ENCODE measurements at places on chromosomes 6 and 20.

DNA sequence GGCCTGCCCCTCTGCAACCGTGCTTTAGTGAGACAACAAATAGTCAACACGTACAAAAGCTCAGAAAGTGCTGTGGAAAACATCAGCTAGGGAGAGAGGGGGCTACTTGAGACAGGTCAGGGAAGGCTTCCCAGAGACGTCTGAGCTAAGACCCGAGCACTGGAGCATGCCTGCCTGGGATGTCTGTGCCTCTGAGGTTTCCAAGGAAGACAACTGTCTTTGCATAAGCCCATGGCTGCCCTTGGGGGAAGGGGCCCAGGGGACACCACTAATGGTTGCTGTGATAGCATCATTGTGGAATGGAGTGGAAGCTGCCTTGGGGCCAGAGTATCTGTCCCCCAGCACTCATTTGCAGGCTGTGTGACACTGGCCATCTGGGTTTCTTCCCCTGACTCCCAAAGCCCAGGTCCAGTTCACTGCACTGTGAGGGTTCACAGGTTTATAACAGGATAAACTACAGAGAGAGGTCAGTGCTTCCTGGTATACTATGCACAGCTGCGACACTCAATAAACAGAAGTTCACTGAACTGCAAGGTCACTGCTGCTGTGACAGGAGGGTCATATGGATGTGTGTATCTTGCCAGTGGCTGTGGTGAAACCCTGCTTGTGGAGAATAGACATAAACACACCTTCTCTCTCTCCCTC lies 1.5 kb upstream of the ARFGEF2 start:
- ATAC-seq, result peak; percentile 3

DNA sequence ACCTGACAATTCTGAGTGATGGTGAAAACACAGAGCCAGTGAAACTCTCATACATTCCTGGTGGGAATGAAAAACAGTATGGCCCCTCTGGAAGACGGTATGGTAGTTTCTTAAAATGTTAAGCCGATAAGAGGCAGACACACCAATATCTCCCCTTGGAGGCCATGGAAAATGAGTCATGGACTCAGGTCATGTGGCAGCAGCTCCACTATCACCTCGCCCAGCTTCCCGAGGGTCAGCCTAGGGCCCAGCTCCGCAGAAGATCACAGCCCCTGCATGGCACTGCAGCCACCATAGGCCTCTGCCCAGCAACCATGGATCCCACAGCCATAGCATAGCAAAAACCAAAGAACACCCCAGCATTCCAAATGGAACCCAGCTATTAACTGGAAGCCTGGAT lies 21.4 kb downstream of the BPIFA1 start:
- ATAC-seq, result no peak

DNA sequence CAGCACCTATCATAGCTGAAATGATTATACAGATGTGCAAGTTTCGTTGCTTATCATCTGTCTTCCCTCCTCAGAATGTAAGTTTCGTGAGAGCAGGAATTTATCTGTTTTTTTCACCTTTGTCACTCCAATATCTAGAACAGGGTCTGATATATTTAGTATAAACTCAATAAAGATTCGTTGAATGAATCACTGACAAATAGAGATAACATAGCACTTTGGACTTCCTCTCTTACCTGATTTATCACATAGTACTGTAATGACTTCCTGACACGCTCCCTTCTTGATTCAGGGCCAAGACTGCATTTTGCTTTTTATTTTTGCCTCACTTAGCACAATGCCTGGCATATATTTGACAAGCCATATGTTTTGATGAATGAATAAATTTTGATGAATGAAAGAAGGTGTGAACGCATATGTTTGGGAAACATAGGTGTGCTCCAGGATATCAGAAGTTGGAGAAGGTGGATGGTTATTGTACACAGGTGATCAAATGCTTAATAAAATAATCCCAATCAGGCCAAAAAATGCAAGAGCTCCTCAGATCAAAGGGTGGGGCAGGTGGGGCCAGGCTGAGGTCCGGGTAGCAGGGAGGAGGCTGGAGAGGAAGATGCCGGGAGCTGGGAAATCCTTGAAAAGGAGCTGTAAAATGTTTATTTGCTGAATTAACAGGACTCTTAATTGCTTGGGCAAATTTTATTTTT lies 33.0 kb downstream of the PIM1 start:
- ATAC-seq, result no peak

- no peak for ATAC-seq
These were observed 106.5 kb downstream of the TOX2 start for GRCh38 chr20:44021186-44021585.

GRCh38 chr6:63476302-63476701 lies 96.0 kb upstream of the LOC128125822 start:
- no peak for ATAC-seq

DNA sequence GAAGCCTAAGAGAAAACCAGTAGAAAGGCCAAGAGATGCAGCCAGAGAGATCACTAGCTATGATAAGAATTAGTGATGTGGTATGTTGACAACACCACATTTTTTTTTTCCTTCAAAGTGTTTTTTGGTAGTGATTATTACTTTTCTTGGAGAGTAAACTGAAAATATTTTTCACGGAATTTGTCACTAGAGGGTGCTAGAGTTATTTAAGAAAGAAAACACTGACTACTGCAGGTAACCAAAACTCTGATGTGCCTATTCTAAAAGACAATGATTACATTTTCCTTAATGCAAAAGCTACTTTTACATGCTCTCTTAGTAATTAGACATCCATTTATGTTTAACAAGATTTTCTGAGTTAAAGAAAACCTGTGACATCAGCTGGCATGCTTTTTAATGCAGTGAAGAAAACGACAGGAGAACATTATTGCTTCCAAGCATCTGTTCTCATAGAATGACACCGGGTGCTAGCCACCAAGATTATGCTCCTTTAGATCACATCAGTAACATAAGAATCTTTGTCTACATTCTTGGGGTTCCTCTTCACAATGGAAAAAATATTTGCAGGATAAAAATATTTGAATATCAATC lies 28.8 kb downstream of the RWDD2A start:
- peak; percentile 34 for ATAC-seq

GRCh38 chr20:11917663-11918062 lies at the start of gene BTBD3:
TSS of gene BTBD3 (plus strand) at chr20:11917893. CDS start at chr20:11918276, 383 bp downstream.
- peak; percentile 97 for ATAC-seq

GRCh38 chr6:110714143-110714542 lies 101.1 kb downstream of the CDK19 start:
- no peak for ATAC-seq

GRCh38 chr20:48490961-48491831 lies 336.6 kb downstream of the PREX1 start:
- no peak for ATAC-seq

DNA sequence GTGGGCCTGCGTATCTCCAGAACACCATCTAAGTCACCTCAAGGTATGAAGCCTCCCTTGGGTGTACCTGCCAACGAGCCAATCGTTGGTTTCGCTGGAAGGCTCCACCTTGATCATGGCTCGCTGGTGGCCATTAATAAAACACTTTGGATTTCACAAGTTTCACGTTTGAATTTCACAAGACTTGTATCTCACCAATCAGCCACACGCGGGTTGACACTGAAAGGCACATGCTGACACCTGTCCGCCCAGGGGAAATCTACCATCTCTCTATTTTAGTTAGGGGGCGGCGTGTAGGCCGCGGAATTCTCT lies 586 bp upstream of the HMGA1 start:
- ATAC-seq, result no peak

- no peak for ATAC-seq
These were observed 7.3 kb downstream of the RAB32 start for GRCh38 chr6:146550911-146551310.

Measured in motor neuron (in vitro differentiated cells).